ENCODE measurements at places on chromosomes 5 and 9.

DNA sequence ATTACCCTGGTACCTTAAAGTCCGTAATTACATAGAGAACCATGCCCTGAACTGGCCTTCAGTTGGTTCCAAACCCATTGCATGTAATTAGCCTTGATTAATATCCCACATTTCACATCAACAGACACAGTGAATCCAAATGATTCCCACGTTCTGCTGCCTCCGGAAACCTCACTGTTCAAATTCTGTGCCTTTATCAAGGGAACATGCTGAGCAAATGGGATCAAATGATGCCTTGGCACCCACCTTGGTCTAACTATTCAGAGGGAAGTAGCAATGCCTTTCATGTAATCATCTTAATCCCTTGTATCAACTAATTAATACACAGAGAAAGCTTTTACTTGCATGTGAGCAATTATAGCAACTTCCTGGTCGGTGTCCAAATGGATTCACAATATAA is 100.6 kb downstream of the EFNA5 start:
- DNase-seq = no peak

DNA sequence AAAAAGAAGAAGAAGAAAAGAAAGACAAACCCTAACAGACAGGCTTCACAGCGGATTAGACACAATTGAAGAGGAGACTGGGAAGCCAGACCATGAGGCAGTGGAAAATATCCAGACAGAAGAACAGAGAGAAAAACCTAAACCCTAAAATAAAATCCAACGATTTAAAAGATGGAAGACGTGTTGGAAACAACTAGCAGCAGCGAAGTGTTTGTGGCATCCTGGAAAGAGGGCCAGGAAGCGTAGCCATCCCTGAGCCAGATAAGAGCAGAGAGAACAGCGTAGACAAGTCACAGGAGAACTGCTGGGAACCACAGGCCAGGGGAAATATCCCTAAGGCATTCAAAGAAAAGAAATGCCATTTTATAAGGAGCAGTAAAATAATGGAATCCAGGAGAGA is 39.7 kb upstream of the NKD2 start:
- DNase-seq = no peak

- no peak for DNase-seq
These were observed 525.9 kb upstream of the ZNF608 start for GRCh38 chr5:125272357-125272756.

- no peak for DNase-seq
These were observed 38.3 kb upstream of the FCN2 start for GRCh38 chr9:134842321-134842720.

GRCh38 chr9:130731355-130731754 is 37.8 kb downstream of the EXOSC2 start:
- no peak for DNase-seq

GRCh38 chr5:136094913-136095641 is 37.6 kb upstream of the SMAD5 start:
- DNase-seq = no peak

- DNase-seq = no peak
These were observed 303.1 kb downstream of the MLLT3 start for GRCh38 chr9:20319241-20319640.

- DNase-seq = no peak
These were observed 42.6 kb upstream of the TNFAIP8 start for GRCh38 chr5:119313197-119313596.

DNA sequence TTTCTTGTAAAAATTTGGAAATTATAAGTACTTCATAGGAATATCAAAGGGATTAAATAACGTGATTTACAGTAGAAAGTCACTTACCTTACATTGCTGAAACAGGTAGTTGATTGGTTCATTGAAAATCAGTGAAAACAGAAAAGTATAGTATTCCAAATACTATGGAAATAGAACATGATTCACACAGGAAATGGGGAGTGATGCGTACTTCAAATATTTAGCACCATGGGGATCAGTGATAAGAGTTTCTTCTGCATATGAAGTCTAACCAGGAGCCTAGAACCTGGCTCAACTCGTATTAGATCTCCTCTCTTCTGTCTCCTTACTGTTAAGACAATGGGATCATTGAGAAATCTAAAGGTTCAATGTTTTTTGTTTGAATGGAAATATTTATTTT is 133.3 kb downstream of the FAM174A start:
- DNase-seq = no peak

GRCh38 chr5:140986117-140986521 is 19.8 kb downstream of the PCDHAC2 start:
- no peak for DNase-seq

DNA sequence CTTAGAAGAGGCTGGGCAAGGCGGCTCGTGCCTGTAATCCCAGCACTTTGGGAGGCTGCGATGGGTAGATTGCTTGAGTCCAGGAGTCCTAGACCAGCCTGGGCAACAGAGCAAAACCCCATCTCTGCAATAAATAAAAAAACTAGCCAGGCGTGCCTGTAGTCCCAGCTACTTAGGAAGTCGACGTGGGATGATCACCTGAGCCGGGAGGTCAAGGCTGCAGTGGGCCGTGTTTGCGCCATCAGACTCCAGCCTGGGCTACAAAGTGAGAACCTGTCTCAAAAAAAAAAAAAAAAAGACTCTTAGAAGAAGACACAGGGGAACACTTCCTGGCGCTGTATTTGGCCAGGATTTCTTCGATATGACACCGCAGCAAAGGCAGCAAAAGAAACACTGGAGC is 23.7 kb upstream of the NRARP start:
- no peak for DNase-seq

DNA sequence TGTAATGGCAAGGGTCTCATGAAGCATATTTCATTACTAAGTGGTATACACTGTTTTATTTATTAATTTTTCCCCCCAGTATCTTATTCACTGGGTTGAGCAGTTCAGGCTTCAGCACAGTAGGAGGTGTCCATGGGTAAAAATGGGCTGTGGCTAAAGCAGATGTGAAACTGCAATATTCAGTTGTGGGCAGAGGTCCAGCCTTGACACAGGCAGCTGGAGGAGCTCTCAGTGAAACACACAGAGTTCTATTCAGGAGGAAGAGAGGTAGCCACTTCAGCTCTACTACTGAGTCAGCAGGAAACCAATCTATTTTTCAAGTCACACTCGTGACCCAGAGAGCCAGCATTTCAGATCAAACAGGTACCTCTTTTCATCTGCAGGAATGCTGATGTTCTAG is 418.3 kb downstream of the CDH10 start:
- no peak for DNase-seq

DNA sequence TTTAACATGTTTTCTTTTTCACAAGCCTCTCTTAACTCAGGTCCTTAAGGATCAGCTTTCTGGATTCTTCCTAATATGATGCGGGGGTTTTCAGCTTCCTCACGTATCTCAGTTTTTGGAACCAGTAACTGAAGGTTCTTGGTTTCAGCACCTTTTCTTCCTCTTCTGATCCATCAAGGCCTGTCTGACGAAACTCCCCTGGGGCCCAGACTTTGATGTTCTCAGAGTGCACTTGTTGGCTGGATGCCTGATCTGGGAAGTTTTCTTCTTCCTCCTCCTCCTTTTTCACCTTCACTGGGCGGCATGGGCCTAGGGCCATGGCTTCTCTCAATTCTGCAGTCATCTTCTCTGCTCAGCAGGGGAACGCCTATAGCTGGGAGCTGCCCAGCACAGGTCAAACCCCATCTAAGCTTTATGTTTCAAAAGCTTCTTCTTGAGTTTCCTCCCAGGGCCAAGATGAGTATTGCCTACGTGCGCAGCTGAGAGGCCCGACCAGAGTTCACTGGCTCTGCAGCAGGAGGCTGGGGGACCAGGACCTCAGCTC is 44.8 kb downstream of the GHR start:
- no peak for DNase-seq

DNA sequence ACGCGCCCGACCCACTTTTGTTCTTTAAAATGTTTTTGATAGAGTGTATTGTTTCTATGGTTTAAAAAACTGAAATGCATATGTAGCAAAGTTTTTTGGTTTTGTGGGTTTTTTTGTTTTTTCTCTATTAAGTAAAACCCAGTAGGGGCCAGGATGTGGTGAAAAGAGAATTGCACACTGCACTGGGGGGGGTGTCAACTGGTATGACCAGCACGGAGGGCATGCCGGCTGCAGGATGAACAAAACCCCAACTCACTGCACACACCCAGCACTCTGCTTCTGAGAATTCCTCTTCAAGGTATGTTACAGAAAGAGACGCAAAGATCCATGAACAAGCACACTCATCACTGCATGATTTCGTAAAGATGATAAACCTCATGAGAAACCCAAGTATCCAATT is 75.0 kb downstream of the STK10 start:
- DNase-seq = no peak

Measured in GM20000 (cell line).